ENCODE measurements at places on chromosomes 6 and 20. TPM values are rescaled to one million over a fixed set of nuclear protein-coding genes. Genes with fewer than 3 reads are reported as not detected.

Gene XKR7
- total RNA-seq: not detected

Gene TFAP2D
- total RNA-seq: not detected

Gene PGC
- total RNA-seq: not detected

Gene NKAIN2
- not detected for total RNA-seq

Gene C20orf204
- total RNA-seq: 0.88 TPM

Gene ZSCAN31
- total RNA-seq: 2.0 TPM

All from placental pericyte (primary cell).